ENCODE measurements at places on chromosomes 16 and 17.
A peak's percentile ranks its signal among the peaks of the same experiment; 100 is the strongest.

- DNase-seq = peak; percentile 21
Measured at GRCh38 chr16:65773301-65773874, 593.1 kb upstream of the CDH5 start.

DNA sequence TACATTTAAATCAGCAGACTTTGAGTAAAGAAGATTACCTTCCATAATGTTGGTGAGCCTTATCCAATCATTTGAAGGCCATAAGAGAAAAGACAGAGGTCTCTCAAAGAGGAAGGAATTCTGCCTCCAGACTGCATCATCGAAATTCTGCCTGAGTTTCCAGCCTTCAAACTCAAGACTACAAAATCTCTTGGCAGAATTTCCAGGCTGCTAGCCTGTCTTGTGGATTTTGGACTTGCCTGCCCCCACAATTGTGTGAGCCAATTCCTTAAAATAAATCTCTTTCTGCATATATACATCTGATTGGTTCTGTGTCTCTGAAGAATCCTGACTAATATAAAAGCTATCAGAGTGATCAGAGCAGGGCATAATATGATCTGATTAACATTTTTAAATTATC, 216.6 kb upstream of the CPHXL start:
- no peak for DNase-seq

DNA sequence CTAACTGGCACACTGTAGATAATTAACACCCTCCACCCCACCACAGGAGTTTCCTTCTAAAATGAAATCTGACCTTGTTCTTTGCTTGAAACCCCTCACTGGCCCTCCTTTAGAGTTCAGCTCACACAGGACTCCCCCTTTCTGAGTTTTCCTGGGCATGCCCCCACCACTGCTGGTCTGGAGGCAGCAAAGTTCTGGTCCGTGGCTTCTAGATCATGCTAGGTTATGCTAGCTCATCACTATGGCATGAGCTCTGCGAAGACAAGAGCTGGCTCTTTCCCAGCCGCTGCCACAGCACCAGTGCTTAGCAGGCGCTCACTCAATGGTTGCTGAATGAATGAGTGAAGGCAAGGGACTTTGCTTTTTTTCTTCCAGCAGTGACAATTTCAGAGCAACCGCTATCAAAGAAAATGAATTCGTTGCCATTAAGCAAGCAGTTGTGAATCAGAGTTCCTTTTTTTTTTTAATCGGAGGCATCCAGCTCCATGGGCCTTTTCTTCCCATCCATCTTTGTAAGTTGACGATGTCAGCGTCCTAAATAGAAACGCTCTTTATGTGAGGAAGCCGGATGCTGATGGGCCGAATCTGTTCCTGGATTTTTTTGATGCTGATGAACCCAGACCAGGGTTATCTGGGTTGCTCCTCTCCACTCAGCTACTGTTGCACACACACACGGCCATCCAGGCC, 80.8 kb upstream of the NOL11 start:
- DNase-seq = no peak

DNA sequence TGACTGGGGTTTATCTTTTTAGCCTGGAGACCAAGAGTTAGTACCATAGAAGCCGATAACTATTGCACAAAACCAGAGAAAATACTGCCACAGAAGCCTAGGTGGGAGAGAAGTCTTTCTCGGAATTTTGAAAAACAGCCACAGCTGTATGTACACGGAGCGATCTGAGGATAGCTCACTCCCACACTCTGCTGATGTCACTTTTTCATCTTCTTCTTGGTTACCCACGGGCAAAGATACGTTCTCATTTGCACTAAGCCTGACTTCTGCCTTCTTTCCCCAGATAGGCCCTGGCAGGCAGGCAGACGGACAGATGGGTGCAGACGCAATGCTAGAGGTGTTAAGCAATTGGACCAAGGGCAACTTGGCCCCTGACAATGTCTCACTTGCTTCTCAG, 9.1 kb upstream of the CBX4 start:
- DNase-seq = no peak

- no peak for DNase-seq
Measured at GRCh38 chr17:81821603-81822311, 11.3 kb downstream of the MCRIP1 start.

DNA sequence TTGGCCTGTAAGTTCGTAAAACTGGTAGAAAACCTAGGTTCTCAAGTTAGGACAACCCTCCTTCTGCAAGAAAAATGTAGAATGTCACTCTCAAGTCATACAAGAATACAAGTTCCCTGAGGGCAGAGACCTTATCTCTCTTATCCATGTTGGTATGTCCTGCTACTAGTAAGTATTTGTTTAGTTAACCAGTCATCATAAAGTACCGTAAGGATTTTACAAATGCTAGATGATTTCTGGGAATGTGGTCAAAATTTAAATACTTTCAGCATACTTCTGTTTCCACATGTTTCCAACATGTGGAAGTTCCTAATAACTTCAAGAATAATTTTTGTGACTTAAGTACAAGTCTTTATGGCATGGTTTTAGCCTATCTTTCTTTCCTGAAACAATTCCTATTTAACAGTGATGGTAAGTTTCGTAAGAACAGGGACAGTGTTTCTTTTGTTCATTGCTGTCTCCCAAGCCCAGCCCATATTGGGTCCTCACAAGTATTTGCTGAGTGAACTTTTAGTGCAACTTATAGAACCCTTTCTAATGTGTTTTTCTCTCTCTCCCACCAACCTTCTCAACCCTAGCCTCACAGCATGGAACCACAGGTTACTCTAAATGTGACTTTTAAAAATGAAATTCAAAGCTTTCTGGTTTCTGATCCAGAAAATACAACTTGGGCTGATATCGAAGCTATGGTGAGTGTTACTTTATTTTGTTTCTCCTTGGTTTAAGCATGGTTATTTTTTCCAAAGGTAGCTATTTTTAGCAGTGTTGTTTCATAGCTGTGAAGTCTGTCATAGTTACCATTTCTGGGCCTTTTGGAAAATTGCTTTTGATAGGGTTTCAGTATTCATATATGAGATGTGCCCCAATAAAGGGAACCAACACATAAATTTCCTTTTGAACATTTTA, 4.5 kb downstream of the NBR1 start:
- DNase-seq = no peak

- no peak for DNase-seq
Measured at GRCh38 chr17:82636626-82637598, 11.3 kb downstream of the WDR45B start.

DNA sequence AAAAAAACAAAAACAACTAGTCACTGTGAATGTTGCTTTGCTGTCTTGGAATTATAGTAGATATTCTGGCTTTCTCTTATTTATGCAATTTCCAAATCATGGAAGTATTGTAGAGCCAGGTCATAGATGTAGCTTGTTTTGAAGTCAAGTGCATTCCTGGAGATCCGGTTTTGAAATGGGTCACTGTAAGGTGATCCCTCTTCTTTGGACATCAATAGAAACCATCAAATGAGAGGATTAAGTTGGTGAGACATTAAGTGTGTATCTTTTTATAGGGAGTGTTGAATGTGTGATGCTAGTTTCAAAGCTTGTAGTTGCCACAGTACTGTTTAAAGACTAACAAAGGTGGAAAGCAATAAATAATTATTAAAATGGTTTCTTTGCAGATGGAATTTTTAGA, 4.5 kb downstream of the PRKAR1A start:
- DNase-seq = no peak

DNA sequence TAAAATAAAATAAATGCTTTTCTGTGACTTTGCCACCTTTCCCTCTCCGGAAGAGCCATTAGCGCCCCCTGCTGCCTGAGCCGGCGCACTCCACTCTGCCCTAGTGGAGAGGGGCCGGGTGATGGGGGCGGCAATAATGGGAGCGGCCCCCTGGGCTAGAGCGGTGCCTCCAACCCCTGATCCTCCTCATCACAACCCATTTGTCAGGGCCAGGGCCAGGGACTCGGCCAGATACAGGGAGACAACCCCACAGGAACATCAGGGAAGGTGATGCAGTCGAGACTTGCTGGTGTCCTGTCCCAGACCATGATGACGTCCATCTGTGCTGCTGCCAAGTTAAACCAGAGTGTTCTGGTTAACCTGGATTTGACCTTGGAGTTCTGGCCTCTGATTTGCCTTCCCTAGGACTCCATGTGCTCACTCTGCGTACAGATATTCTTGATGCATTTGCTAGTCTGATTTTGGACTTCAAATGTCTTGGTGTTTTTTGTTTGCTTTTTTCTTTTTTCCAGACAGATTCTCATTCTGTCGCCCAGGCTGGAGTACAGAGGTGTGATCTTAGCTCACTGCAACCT, 46.1 kb upstream of the BPTF start:
- DNase-seq = peak; percentile 60

GRCh38 chr16:31502981-31503380, 5.2 kb downstream of the RUSF1 start:
- no peak for DNase-seq

- no peak for DNase-seq
Measured at GRCh38 chr16:26454102-26454501, 612.6 kb upstream of the C16orf82 start.

- no peak for DNase-seq
Measured at GRCh38 chr17:57135789-57136291, 50.8 kb downstream of the AKAP1 start.

DNA sequence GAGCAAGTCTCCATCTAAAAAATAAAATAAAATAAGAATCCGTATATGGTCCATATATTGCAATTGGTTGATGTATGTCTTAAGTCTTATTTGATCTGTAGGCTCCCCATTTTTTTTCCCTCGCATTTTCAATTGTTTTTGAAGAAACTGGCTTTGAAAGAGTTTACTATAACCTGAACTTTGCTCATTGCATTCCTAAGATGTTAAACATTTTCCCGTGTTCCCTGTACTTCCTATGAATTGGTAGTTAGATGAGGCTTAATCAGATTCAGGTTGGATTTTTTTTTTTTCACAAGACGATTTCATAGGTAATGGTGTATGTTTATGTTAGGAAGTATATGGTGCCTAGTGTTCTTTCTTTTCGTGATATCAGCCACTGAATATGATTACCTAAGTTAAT, 3.3 kb downstream of the LRRC36 start:
- no peak for DNase-seq

DNA sequence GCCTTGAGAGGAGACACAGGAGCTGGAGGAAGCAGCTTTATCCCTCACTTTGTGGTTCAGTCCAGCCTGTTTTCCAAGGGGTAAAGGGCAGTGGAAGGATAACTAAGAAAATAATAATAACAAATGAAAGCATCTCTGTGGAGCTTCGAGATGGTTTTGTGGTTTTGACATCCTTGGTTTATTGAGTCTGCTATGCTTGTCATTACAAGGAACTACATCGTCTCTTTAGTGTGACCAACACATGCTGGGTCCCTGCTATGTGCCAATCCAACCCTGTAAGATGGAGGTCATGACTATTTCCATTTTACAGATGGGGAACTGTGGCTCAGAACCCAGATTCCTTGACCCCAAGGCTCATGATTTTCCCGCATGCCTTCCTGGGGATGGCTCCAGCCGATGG, 124.8 kb downstream of the MRM1 start:
- DNase-seq = no peak

DNA sequence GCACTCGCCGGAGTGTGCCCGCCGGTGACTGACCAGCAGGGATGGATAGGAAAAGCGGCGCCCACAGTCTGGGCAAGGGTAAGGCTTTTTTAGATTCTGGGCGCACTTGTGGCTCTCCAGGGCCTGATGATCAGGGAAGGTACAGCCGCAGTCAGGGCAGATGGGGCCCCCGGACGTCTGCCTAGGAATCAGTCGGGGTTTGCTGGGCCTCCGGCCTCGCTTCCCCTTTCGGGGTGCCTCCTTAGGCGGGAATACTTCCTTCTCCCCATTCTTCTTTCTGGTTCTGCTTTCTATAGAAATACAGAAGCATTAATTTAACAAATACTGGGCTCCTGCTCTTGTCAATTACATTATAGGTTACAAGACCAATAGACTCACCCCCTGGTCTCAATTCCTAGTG, 5.0 kb downstream of the ZNF689 start:
- DNase-seq = no peak

- no peak for DNase-seq
Measured at GRCh38 chr17:65072660-65073071, 16.1 kb upstream of the GNA13 start.

DNA sequence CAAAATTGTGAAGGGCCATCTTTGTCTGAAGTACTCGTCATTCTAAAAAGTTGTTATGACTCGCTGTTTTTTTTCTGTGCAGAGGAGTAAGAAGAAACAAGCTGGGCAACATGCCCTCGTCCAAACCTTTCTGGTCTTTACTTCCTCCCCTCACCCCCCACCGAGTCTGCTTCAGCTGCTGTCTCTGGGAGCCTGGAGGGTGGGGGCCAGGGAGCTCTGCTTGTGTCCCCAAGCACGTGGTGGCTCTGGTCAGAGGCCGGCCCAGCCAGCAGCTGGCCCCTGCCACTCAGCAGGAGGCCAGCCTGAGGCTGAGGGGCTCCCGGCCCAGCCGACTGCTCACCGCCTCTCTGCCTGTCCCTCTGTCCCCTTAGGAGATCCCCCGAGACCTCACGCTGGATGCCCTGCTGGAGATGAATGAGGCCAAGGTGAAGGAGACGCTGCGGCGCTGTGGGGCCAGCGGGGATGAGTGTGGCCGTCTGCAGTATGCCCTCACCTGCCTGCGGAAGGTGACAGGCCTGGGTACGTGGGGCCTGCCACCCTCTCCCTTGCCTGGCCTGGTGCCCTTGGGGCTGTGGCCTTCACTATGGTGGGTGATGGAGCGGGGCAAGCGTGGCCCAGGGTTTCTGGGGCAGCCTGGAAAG, 53.7 kb upstream of the LGALS9 start:
- no peak for DNase-seq

- no peak for DNase-seq
Measured at GRCh38 chr16:11683145-11683544, 14.9 kb downstream of the SNN start.

DNA sequence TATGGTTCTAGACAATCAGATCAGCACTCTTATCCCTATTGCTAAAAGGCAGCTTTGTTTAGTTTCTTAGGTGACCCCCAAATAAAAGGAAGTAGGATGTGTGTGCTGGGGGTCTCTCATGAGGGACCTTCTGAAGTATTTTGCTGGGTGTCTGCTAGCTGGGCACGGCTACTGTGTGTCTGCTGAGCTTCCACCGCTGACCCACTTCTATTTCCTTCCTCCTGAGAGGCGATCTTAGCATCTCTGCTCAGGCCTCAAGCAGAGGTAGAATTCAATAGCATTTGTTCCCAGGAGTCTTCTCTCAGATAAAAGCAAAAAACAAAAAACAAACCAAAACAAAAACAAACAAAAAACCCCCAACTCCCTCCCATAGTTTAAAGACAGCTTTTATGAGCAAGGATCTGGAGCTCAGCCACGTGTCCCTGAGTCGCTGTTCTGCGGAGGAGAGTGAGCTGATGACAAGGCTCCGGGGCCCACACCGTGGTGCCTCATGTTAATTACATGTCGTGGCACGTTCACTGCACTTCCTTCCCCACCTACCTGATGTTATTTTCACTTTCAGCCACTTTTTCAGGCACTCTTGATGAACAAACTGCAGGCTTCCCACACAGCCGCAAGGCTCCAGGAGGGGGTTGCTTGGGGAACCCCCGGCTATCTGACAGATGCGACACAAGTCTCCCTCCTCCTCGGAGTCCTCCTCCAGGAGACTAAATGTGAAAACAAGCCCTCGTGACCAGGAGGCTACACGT, 83.5 kb downstream of the MARCHF10 start:
- DNase-seq = peak; percentile 95

Measured in GM12865 (cell line).